NCI-H774 (cell line): ENCODE measurements at places on chromosomes 6 and 20.

DNA sequence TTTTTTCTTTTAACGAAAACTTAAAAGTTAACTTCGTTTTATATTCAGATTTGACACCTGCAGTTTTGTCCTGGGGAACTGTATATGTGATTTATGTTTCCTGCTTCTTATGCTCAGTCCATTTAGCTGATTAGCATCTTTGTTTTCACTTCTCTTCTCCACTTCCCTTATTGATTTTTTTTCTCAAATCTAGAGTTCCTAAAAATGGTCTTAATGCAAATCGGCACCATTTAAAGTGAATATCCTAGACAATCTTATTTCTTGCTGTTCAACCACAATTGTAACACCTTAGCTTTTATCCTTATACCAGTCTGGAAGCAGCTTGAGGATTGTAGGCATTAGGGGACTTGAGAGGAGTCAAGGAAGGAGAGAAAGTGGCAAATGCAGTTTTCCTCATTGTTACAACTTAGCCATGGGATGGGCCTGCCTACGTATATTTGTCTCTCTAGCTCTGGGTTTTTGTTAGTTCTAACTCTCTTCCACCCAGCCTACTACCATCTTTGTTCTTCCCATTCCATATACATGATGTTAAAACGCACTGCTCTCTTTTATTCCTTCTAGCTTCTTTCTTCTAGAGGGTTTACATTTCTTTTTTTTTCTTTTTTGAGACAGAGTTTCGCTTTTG lies 8.5 kb downstream of the QRSL1 start:
- no peak for DNase-seq

DNA sequence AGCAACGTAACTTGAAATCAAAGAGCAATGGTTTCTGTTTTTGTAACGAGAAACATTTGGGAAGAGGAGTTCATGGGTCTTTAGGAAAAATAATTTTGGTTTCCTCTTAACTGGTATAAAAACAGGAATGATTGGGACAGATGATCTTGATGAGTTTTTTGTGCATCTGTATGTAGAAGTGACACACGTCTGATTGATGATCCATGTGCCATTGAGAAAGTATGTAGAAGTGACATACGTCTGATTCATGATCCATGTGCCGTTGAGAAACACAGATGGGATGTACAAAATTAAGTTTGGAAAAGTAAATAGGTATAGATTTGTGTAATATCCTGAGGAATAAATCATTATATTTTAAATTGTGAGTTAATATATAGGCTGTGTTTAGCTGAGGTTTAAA lies 2.1 kb downstream of the KIAA1586 start:
- DNase-seq = no peak

GRCh38 chr6:125814481-125814880 lies 23.7 kb downstream of the NCOA7 start:
- no peak for DNase-seq

DNA sequence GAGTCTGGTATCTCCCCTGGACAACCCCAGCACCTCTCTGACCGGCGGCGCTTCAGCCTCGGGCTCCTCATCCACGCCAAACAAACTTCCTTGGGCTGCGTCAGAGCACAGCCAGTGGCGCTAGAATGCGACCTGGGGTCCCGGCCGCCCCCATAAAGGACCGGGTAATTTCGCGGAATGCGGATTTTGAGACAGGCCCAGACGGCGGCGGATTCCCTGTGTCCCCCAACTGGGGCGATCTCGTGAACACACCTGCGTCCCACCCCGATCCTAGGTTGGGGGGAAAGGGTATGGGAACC lies 1.6 kb downstream of the FOXP4 start:
- DNase-seq = no peak

- no peak for DNase-seq
These were observed 85.2 kb downstream of the DLL1 start for GRCh38 chr6:170205534-170206316.

- DNase-seq = no peak
These were observed 62.0 kb downstream of the HFE start for GRCh38 chr6:26149240-26149639.

DNA sequence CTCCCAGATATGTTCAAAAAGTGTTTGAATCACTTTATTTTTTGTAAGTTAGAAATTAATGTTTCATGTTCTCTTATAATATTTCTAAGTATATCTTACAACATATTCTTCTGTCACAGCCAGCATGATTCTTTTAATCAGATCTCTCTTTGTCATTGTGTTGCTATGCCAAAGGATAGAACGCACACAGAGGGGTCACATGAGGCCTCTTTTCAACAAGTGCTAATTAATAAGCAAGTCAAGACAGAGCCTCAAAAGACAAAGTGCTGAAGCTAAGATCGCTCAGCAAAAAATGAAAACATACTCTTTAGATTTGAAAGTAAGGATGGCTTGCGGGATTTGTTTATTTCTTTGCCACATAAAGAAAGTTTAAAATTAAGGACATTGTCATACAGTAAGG lies 508.8 kb upstream of the PTCHD4 start:
- DNase-seq = no peak

- no peak for DNase-seq
These were observed 10.9 kb downstream of the IL20RA start for GRCh38 chr6:137033828-137034227.

DNA sequence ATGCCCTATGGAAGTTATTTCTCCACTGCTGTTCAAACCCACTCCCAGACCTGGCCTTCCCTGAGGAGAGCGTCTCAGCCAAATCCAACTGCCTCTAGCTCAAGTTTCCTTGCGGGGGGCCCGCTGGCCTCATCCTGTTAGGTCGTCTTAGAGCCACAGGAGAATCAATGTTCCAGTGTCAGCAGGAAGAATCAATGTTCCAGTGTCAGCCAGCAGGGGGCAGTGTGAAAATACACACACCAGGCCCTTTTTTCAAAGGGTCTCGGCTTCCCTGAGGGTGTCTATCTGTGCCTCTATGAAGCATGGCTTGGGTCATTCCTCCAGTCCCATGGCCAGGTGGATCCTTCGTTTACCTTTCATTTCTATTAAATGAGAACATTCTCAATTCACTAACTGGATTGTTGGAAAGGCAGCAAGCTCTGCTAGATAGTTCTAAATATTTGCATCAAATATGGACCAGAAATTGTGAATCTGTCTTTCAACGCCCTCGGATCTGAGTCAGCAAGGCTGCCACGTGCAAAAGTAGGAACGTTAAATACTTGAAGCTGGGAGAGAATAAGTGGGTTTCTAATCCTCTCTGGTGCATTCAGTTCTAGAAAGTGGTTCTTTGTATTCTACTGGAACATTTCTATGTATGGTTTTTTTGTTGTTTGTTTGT lies 19.2 kb downstream of the PRND start:
- no peak for DNase-seq

DNA sequence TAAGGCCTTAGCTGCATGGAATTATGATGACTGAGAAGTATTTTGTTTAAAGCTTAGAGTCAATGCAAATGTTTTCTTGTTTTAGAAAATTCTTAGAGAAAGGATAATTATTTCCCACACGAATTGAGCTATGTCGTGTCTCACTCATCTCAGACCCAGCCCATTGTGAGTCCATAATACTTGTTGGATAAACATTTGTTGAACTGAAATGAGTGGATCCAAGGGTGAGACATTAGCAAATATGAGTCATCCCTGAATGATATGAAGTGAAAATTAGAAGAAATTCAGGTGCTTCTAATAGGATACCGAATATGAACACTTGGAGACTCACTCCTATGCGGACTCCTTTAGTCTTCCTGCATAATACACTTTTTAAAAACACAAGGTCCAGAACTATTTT lies 41.6 kb upstream of the ARMC2 start:
- no peak for DNase-seq

- DNase-seq = no peak
These were observed 1035.3 kb upstream of the GJE1 start for GRCh38 chr6:141097471-141097870.

DNA sequence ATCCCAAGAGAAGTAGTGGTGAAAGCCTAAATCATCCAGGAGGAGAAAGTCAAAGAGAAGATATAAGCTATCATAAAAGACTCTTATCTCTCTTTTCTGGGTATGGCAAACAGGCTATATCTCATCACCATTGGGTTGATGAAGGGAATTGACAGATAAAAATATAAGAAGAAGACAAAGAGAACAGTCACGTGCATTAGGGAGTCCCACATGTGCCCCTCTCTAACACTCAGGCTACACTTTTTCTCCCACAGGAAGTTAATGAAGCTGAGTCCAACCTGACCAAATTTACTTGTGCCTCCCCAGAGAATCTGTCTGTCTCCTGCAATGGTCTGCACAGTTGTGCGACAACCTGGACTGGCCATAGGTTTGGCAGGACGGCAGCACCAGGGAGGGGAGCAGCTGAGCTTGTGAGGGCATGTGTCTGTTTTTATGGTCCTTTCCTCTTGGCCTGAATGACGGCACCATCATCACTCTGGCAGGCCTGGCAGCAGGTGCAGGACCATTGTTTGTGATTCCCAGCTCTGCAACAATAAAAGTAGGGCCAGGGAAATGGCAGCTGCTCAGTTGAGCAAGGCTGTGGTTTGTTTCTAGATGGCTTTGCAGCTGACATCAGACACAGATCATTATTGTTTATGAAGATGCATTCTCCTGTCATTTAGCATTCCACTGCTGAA lies 144.5 kb upstream of the MCHR2 start:
- DNase-seq = peak; percentile 90

GRCh38 chr6:47235964-47236760 lies 73.5 kb downstream of the TNFRSF21 start:
- peak; percentile 29 for DNase-seq

DNA sequence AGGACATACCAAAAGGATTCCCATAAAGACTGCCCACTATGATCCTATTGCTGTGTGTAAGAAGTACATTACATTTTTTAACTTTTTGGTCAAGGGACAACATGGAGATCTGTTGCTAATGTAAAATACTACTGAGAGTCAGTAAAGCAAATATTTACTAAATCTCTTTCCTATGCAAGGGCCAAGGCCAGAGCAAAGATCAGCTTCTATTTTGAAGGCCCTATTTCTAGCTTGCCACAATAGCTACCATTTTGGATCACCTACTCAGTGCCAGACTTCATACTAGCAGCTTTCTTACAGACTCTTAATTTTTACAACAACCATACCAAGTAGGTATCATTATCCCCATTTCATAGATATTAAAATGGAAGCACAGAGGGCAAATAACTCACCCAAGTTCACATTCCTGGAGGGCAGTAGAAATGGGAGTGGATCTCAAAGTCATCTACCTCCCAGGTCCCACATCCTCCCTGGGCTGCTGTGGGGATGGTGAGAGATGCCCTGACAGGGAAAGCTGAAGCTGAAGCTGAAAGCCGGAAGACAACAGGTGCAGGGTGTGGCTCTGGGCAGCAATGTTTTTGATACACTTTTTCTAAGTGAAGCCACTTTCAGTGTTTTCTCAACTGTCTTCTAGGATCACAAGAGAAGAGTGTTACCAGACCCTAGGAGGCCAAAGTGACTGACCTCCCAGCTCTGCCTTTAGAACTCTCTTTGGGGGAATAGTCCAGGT lies 321.2 kb downstream of the UBE3D start:
- DNase-seq = no peak

DNA sequence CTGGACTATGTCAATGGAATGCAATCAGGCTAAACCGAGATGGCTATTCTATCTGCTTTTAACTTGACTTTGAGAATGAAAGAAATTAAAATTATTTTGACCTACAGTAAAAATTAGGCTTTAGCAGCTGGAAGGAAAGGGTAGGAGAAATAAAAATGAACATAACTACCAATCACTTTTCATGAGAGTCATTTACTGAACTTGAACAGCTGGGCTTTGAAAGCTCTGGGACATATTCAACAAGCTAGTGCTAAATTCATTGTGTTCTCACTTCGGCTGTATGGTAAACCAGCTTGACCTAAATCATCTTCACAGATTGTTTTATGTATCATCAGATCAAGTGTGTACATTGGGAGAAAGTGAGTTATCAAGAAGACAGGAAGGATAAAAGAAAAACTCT lies 161.5 kb upstream of the STXBP5 start:
- no peak for DNase-seq

GRCh38 chr6:3348821-3349220 lies 90.1 kb downstream of the PSMG4 start:
- no peak for DNase-seq
